ENCODE measurements at places on chromosomes 1 and 21.

GRCh38 chr1:16072616-16073484, 601 bp downstream of the FAM131C start:
- DNase-seq, result no peak

DNA sequence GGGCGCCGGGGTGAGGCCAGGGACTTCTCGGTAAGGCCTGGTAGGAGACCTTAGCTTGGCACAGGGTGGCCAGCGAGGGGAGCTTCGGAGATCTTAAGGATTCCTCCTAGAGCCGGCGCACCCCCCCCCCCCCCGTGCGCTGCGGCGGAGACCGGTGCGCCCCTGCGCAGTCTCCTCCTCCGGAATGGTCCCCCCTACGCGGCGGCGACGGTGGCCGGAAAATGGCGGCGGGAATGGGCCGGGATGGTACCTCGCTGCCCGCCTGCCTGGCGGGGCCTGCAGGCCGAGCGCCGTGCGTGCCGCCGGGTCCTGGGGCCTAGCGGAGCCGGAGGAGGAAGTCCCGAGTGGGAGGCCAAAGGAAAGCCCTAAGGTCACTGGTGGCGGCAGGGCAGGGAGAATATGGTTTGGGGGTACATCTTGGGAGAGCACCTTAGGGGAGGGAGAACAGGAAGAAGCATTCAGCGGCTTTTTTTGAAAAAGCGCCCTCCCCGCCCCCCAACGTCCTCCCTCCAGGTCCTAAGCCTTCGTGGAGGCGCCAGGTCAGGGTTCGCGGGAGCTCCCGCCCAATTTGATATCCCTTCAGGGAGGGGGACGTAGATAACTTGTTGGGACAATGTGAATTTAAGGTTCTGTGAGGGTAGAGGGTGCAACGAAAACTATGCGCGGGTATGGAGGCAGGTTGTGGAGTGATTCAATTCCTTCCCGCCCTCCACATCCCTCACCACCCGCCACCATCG, 429 bp downstream of the SRRM1 start:
- no peak for DNase-seq

- peak; percentile 6 for DNase-seq
Measured at GRCh38 chr1:167401260-167401873, 117.0 kb downstream of the CD247 start.

DNA sequence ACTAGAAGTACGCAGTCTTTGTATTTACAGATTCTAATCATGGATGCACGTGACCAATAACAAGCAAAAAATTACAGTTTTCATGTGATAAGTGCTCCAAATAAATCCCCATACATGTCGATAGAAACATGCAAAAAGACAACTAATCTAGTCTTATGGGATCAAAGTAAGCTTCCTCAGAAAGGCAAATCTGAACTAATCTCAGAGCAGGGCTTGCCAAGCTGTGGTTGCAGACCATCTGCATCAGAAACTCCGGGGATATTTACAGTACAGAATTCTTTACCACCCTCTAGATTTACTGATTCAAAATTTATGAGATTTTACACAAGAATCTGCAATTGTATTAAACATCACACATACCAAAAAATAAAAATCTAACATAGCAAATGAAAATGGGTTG, 1435.5 kb downstream of the MRPL39 start:
- no peak for DNase-seq

GRCh38 chr1:206713070-206713469, 28.4 kb downstream of the MAPKAPK2 start:
- DNase-seq, result no peak

GRCh38 chr1:198678901-198679329, 40.1 kb downstream of the PTPRC start:
- no peak for DNase-seq

GRCh38 chr1:155504207-155504606, 58.4 kb downstream of the ASH1L start:
- DNase-seq, result no peak

DNA sequence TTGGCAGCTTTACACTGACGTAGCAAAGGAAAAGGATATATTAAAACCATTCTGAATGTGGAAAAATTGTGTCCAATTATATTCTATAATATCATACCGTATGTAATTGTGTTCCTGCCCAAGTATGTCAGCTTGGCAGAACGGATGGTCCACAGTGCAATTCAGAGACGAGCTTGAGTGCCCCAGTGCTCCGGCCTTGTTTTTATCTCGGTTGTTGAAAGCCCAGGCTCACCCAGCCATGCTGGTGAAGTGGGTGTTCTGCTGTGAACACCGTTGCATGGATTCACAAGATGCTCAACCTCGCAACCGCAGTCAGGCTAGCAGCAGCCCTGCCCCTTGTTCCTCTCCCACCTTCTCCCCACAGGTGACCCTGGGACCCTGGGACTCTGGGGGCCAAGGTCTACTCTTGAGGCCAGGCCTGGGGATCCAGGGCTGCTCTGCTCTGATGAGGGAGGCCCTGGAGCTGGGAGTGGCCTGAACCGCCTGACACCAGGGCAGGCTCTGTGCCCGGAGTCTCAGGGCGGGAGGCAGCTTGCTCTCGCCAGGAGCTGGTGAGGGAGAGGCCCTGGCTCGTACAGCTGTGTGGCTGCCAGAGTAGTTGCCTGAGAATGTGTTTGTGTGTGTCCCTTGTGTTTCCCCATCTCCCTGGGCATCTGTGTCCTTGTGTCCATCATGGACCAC, 11.2 kb downstream of the PTPRF start:
- DNase-seq, result no peak

GRCh38 chr1:214615109-214615508, 12.1 kb downstream of the CENPF start:
- DNase-seq, result no peak

- no peak for DNase-seq
Measured at GRCh38 chr1:201655243-201655642, 116.3 kb downstream of the NAV1 start.

DNA sequence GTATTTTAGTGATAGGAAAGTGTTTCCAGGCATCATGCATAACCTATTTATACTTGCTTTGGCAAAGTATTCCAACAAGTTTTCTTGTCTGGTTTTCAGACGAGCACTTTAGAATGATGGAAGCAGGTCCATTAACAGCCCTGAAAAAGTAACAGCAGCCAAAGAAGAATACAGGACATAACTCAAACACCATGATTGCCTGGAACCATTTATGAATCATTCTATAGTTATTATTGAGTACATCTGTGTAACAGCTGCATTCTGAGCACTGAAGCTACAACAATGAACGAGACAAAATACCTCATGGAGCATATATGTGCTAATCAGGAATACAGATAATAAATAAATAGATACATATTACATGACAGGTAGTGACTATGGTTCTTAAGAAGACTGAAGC, 12.6 kb downstream of the IL10RB start:
- no peak for DNase-seq

DNA sequence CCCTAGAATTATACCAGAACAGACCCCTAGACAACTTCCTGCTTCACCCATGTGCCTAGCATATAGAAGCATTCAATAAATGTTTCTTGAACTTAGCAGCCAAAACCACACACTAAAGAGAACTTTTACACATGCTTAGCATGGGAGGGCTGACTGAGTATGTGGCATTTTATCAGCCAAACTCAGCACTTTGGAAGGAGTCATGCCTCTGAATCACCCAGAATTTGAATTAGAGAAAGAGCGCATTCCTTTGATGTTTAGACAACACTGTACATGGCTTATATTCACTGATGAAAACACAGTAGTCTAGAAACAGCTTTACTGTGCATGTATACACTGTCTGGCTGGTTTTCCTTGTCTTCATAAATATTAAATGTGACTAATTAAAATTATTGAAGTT, 26.1 kb downstream of the SPAG17 start:
- DNase-seq, result no peak

DNA sequence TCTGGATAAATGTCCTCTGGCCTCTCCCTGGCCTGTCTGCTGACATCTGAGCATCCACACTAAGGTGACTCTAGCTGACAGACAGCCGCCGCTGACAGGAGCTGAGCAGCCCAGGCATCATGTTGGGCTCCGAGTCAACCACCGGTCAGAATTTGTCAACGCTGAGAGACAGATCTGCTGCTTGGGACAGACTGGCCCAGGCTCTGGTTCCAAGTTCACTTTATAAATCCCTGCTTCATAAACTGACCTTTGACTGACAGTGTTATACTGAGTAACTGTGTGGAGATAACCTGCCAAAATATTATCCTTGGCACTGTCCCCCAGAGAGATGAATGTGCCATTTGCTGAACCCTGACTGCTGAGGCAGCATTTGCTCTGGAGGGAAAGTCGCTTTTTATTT, 616.7 kb downstream of the NPHP4 start:
- no peak for DNase-seq

- no peak for DNase-seq
Measured at GRCh38 chr1:215786997-215787396, 219.9 kb downstream of the KCTD3 start.

DNA sequence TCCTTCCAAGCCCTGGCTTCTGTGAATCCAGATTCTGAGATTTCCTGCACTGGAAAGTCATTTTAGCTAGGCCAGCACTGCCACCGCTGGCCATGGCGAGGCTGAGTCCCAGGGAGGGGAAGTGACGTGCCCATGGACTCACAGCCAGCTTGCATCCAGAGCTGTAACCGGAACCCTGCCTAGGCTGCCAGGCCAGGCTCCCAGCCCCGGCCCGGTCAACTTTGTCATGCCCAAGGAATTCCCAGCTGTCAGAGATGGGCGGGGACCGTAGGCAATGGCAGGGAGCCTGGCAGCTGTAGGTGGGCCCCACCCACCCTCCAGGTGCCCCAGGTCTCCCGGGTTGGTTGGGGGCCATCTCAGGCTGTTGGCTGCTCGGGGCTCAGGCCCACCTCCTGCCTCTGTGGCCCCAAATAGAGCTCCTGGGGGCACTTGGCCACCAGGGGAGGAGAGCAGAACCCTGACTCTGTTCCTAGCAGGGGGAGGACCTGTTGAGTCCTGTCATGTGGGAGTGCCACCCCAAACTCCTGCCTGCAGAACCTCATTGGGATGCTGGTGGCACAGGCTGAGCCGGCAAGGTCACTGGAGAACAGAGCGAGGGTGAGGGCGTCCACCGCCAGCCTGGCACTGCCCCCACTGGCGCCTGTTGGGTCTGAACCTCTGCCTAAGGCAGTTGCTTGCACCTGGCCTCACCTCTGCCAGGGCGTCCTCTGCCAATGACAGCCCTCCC, 57.8 kb downstream of the FOXO6 start:
- peak; percentile 100 for DNase-seq

GRCh38 chr1:60547821-60548220, 474.3 kb upstream of the C1orf87 start:
- peak; percentile 100 for DNase-seq
